Stimulated activated CD4-positive, alpha-beta T cell treated with anti-CD3 and anti-CD28 coated beads, Interleukin-1b, Interleukin-23, amount 100 ng/mL, for 1 hour (primary cell): ENCODE measurements at places on chromosomes 6 and 20.

GRCh38 chr6:149231778-149232177, 85.7 kb upstream of the TAB2 start:
- no peak for DNase-seq

DNA sequence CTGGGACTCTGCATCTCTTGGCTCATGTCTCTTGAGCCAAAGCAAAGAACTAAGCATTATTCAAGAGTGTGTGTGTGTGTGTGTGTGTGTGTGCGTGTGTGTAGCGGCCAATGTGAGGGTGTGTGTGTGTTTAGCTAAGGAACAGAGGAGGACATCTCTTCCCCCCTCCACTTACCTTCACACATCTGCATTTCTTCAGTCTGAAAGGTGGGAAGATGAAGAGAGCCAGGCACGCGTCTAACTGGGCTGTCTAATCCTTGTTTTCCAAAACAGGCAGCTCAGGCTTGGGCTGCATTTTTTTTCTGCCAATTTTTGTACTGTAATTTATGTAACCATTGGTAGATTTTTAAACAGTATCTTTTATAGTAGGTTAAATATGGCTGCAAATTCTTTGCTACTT, 59.5 kb downstream of the NDUFAF5 start:
- no peak for DNase-seq

DNA sequence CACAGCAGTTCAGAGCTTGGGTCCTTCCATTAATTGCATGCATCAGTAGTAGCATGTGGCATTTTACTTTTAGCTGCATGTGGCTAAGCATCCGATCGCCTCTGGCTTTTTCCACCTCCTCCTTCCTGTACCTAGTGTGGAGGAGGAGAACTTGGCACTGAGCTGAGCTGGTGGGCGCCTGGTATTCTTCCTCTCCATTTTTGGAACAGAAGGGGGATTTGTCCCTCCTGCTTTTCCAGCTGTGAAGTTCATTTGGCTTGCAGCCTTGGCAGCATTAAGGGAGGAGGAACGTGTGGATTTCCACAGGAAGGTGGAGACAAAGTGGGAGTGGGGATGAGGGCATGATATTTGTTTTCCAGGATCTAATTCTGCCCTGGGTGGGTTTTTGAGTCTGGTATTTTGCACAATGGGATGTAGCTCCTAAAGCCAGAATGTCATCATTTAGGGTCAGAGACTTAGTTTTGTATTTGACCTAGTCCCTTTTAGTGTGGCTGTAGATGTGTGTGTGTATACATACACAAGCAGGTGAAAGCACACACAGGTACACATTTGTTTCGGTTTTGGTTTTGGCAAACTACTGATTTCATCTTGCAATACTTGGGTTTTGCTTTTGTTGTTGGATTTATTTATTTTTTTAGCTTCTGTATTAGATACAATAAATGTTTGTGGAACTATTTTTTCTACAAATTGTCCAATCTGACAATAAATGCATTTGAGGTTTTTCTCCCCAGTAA, 90.0 kb downstream of the SASH1 start:
- DNase-seq, result no peak

DNA sequence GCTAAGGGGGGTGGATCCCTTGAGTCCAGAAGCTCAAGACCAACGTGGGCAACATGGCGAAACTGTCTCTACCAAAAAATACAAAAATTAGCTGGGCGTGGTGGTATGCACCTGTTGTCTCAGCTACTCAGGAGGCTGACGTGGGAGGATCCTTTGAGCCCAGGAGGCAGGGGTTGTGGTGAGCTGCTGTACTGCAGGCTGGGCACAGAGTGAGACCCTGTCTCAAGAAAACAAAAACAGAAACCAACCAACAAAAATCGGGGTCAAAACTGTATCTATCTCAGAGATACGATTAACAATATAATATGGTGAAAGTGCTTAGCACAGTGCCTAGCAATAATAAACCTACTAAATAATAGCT, 20.7 kb upstream of the BCAS1 start:
- DNase-seq, result no peak

DNA sequence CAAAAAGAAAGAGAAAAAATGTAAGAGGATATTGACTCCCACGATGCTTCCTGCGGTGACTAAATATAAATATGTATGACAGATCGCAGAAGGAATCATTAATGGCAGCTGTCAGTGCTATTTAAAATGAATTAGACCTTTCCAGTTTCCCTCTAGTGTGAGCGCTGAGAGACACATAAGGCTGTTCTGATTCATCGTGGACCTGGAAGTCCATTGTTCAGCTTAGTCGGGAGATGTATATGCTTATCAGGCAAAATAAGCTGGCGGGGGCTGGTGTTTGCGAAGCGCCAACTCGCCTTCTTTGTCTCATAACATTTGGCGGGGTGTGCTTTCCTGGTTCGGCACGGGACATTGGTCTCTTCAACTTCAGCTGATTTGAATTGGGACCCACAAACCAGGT, 95.4 kb downstream of the CDH4 start:
- no peak for DNase-seq

GRCh38 chr20:14829906-14830305, 492.5 kb upstream of the FLRT3 start:
- no peak for DNase-seq

- DNase-seq, result no peak
Observed at GRCh38 chr20:57785061-57785460, 75.2 kb upstream of the PMEPA1 start.

DNA sequence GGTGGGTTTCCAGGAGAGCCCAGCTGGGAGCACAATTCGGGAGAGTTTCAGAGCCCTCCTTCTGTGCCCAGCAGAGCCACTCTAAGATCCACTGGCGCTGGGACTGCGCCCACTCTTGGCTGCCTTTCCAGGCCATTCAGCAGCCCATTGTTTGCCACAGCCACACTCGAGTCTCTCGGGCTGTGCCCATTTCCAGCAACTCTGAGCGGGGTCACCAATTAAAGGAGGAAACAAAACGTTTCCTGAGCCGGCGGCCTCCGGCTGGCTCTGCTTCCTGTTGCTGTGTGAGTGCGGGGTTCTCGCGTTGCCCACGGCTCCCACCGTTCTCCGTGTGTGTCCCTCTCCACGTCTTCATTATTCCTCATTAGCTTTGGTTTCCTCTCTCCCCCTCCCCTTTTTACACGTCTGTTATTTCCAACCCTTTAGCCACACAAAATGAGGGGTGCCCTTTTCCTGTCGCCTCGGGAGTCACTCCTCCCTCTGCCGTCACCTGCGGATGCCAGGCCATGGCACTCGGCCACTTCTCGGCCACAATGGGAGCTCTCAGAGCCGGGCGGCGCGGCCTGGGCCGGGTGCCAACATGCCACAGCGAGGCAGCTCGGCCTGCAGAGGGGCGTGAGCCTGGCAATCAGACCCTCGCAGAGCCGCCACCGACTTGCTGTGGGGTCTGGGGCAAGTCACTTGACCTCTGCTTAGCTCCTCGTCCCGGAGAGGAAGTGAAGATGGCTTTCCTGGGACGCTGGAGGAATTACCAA, 94.3 kb upstream of the NKX2-2 start:
- DNase-seq, result no peak

DNA sequence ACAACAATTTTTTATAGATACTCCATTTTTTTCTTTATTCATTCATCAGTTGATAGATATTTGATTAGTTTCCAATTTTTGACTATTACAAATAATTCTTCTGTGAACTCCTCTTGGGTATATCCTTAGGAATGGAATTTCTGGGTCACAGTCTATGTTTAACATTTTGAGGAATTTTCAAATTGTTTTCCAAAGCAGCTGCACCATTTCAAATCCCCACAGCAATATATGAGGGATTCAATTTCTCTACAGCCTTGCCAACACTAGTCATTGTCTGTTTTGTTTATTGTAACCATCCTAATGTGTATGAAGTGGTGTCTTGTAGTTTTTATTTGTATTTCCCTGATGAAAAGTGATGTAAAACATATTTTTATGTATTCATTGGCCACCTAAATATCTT, 320.3 kb upstream of the DEFB112 start:
- no peak for DNase-seq

DNA sequence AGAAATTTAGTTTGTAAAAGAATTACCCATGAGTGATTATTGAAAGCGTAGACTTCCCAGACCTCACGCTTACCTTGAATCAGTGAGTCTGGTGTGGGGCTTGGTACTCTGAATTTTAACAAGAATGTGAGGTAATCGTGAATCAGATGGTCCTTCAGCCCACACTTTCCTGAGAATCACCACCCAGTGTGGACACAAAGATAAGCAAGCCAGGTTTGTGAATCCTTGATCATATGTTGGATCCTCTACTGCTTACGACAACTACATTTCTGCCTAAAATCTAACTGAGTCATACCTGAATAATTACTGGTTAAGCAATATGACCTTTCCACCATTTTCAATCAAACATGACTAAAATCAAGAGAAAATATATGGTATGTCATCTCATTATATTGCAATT, 589.3 kb downstream of the TFAP2A start:
- no peak for DNase-seq

- DNase-seq, result no peak
Observed at GRCh38 chr6:165092881-165093595, 216.4 kb downstream of the C6orf118 start.

DNA sequence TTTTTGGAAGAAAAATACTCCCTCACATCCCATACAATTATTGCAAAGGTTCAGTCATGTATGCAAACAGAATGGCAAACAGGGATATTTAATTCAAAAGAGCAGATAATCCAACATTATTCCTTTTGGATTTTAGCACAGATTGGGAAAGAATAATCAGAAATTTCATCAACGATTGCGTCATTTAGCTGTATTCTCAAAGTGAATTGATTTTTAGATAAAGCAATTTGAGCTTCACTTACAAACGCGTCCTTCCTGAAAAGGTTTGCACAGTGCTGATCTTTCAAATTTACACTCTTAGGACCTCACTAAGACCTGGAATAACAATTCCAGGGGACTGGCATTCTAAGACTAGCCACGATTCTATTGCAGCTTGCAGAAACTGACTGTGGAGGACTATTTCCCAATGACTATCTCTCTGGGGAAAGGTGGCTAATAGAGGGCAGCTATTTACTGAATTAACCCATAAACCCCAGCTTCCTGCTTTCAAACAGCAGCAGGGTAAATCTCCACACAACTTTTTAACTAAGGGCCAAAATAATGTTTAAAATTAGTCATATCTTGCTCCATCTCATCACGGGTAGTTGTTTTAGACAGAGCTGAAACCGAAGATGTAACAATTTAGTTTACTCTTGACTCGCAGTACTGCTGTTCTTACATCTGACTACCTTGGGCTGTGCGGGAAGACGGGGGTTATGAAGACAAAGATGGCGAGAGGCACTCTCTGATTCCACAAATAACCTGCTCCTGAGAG, 131.2 kb upstream of the FAM184A start:
- no peak for DNase-seq
